ENCODE measurements at places on chromosomes 5 and 9.

DNA sequence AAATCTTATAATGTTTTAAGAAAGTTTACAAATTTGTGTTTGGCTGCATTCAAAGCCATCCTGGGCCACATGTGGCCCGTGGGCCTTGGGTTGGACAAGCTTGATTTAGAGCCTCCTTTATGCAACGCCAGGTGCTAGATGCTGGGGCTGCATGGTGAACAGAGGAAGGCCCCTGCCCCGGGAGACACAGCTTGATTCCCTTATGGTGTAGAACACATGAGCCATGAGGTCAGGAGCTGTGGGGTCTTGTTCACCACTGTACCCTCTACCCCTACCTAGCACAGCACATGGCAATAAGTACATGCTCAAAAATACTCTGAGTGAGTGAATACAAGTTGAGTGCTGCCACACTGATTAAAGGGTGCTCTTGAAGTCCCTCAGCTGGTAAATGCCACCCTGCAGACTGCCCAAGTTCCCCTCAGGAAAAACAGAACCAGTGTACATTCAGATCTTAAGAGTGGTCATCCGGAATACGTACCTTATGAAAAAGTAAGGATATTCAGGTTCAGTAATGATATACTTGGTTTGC lies 71.9 kb downstream of the ARRDC3 start:
- DNase-seq = no peak

- DNase-seq = no peak
These were observed 17.5 kb upstream of the IQGAP2 start for GRCh38 chr5:76385540-76385939.

DNA sequence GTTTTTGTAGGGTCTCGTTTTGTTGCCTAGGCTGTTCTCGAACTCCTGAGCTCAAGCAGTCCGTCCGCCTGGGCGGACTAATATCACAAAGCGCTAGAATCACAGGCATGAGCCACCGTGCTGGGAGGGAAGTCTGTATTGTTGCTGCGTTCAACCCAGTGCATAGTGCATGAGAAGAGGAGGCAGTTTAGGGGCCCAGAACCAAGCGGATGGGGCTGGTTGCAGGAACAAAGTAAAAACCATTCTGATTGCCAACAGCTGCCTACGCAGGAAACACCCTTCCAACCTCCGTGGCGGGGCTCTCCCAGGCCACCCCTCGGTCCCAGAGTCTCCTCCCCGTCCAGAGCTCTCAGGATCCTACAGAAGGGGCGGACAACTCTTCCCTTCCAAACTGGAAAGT lies 87.1 kb downstream of the ANXA2R start:
- no peak for DNase-seq

DNA sequence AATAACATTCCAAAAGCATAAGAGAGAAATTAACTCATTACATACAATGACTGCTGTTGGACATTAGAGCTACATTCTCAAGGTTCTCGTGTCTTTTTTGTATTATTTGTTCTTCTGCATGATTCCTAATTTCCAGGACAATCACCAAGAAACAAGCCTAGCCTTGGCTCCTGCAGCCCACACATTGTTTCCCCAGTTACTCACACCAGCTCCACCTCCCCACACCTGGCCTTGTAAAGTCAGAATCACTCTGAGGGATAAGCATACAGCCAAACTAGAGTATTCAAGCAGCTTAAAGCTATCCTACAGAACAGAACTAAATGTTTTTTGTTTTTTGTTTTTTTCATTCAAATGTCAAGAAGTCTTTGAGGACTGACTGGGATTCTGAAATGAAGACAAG lies 189.2 kb downstream of the HINT1 start:
- DNase-seq = peak; percentile 28

- DNase-seq = no peak
These were observed 3.9 kb upstream of the LMX1B start for GRCh38 chr9:126609711-126610388.

DNA sequence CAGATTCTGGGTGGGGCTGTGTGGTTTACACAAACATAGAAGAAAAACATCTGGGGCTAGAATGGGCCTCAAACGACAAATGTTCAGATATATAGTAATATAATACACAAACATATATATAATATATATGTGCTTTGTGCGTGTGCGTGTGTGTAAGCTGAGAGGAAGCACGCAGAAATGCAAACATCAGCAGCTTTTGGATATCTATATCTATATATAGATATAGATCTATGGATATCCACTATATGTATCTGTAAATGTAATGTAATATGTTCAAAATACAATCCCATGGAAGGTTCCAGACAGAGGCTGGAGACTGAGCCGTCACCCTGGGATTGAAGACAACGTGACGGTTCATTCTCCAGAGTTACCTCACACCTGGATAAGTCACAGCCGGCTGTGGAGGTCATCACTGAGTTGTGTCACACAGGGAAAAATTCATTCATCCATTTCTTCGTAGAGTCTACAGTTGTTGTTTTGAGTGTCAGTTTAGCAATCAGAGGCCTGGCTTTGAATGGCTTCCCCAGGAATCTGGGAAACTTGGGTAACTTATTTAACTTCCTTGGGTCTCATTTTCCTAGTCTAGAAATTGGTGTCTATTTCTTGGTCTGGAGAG lies 123.0 kb upstream of the CPEB4 start:
- DNase-seq = no peak

GRCh38 chr9:18473652-18474279 lies at the start of gene ADAMTSL1:
Gene ADAMTSL1, plus strand, starts transcription at chr9:18474153. Its CDS starts 80 bp downstream, at chr9:18474233.
- no peak for DNase-seq

DNA sequence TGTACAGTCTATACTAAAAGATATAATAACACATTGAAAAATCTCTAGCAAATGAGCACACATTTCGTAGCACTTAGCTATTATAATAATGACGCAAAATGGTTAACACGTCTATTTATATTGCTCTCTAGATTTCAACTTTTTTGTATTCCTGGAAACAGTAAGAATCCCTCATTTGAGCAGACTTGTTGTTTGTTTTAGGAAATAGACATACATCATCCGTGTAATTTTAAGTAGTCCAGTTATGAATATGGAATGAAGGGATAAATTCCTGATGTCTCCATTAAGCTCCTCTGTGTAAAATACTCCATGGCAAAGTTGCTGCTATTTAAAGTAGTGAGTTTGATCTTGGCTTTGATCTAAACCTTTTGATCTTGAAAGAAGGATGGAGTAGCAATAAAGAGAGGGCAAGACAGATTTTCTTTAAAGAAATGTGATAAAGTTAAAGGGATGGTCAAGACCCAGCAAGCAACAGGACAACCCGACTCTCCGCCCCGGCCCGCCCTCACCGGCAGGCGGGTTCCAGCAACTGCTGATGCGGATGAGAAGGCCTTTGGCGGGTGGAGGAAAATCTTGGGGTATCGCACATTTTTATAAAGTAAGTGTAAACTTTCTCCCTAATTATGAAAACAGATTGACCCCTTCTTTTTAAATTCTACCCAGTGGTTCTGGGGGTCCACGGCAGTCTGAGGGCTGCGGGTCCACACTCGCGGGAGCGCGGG lies 277.4 kb downstream of the AOPEP start:
- peak; percentile 89 for DNase-seq

- no peak for DNase-seq
These were observed 277.2 kb upstream of the MPDZ start for GRCh38 chr9:13556656-13557055.

DNA sequence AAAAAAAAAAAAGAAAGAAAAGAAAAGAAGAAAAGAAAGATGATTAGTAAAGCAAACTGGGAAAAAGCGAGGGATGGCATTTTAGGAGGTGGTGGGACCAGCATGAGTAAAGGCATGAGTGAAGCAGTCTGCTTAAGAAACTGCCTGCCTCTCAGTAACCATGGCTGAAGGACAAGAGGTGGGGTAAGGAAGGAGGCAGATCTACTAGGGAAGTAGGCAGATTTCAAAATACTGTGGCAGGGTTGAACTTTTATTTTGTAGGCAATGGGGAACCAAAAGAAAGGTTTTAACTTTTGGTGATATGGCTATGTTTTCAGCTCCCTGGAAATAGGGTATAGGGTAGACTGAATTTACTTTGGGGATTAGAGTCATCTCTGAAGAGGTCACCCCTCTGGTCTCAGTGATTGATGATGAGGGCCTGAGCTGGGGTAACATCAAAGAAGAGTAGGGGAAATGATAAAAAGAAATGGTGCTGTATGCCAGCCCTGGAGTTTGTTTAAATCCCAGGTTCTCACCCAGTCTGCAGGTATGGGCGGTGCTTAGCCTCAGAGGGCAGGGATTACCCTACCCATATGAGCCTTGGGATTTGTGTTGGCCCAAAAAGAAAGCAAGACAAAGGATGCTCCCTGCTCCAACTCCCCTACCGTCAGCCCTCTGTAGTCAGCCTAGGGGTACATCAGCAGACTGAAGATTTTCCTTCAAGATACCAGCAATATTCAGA lies 316.2 kb downstream of the CWC27 start:
- DNase-seq = no peak

GRCh38 chr9:76486151-76486550 lies 27.2 kb downstream of the GCNT1 start:
- DNase-seq = no peak

- no peak for DNase-seq
These were observed 2.1 kb upstream of the OGN start for GRCh38 chr9:92406477-92406876.

- no peak for DNase-seq
These were observed 50.7 kb downstream of the TRIP13 start for GRCh38 chr5:943201-943917.

- DNase-seq = peak; percentile 48
These were observed 8.6 kb downstream of the HAPLN1 start for GRCh38 chr5:83711982-83712601.

- no peak for DNase-seq
These were observed 466.8 kb downstream of the SLCO4C1 start for GRCh38 chr5:101829255-101829654.

DNA sequence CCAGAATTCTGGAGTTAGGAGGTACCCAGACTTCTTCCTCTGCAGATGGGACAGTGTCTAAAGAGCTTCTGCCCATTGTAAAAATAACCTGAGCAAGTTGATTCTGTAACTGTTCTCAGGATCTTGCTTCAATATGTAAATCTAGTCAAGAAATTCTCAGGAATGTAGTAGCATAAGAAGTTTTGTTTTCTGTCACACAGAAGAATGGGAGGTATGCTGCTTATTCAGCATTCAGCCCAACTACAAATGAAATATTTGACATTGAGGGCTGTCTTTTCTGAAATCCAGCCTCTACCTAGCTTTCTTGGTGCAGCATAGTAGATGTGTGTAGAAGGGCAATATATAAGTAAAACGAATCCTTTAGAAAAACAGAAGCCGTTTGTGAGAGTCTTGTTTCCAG lies 13.8 kb downstream of the MACIR start:
- DNase-seq = no peak

DNA sequence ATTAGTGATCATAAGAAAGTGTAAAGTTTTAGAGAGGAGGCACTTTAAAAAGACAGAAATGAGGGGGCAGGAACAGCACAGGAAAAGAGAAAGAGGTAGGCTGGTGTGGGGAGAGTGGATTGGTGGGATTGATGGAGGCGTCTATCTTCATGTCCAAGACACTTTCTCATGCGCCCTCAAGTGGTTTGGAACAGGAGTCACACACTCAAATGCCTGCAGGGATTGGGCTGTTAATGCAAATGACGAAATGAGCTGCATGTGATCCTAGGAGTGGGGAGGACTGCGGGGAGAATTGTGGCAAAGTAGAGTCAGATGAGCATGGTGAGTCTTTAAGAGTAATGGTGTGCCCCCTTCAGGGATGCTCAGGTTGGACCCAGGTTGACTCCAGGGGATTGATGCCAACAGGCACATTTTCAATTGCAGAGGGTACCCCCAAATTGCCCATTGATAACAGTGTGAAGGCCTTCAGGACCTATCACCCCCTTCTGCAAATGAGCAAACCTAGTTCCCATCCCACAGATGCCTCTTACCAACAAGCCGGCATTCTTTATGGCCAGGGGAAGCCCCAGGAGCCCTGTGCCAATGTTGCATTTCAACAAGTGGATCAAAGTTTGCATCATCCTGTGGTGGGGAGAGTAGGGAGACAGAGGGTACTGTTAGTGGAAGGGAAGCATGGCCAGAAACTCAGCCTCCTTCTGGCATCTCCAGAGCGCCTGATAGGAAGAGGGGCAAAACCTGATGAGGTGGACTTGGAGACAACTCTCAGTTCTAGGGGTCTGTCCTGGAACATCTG lies 5.3 kb downstream of the SLC36A3 start:
- DNase-seq = peak; percentile 56

DNA sequence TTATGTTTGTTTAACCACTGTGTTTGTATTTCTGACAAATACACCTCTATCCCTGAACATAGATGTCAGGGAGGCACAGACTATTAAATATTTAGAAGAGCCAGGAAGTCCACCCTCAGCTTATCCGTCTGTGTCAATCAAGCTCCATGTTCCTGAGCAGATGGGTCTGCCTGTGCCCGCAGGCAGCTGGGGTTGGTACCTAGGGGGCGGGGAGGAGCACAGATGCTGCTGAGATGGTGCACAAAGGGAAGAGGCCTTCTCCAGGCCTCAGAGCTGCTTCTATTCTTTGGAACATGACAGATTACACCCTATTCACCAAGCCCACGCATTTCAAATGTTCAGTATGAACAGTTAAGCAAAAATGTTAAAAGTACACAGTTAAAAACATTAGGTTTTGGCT lies 142.1 kb downstream of the EPB41L4A start:
- peak; percentile 32 for DNase-seq

DNA sequence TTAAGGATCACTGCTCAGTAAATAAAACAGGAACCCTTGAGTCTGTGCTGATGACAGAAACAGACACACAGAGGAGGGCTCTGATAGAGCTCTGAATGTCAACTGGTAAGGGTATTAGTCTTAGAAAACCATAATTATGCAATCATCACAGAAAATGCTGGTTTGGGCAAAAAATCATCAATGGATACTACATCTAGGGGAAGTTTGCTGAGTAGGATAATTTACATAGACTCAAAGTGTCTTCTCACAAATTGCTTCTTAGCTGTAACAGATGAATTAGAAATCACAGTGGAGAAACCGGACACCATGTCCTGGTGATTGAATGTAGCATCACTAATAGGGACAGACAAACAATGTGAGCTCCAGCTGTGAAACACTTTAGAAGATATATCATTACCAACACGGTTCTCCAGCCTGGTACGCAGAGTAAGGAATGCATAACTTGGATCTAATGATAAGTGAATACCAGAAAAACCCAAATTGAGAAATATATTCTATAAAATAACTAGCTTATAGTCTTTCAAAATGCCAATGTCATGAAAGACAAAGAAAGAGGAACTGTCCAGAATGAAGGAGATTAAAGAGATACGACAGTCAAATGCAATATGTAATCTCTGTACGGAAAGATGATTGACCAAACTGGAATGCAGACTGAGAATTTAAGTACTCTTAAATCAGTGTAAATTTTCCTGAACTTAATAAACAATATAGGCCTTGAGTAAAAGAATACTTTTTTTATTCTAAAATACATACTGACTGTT lies 17.3 kb downstream of the CHD1 start:
- peak; percentile 45 for DNase-seq

GRCh38 chr9:123676869-123677268 lies 253.1 kb downstream of the DENND1A start:
- no peak for DNase-seq

All from NCI-H1417 (cell line).